MCF 10A (cell line): ENCODE measurements at places on chromosomes 1 and 21. TPM values are rescaled to one million over a fixed set of nuclear protein-coding genes. Genes with fewer than 3 reads are reported as not detected.

CELA3A gene
- total RNA-seq = not detected in 2 replicates

CDK11A gene
- 43.8 and 54.0 TPM in 2 replicates for total RNA-seq

VAMP3 gene
- total RNA-seq = 58.6 and 79.6 TPM in 2 replicates

NKAIN1 gene
- total RNA-seq = 0.12 TPM in 1 of 2 replicates, not detected in the other

ARHGEF11 gene
- 34.5 and 38.5 TPM in 2 replicates for total RNA-seq
